ENCODE measurements at places on chromosomes 12 and 14. TPM values are rescaled to one million over a fixed set of nuclear protein-coding genes. Genes with fewer than 3 reads are reported as not detected.
A peak's percentile ranks its signal among the peaks of the same experiment; 100 is the strongest.

DNA sequence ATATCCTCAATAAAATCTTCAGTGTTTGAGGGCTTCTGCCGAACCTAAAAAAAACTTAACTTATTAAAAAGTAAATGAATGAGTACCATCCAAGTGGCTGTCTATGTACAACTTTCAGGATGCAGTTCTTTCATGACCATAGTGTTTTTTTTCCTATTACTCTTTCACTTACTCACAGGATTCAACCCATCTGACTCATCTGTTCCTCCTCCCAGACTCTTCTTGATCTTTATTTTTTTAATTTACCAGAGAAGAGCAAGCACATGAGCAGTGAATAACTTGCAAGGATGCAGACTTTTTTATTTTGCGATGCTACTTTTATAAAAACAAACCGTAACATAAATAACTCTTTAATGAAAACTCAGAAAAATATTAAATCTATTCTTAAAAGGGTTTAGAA is 24.5 kb downstream of the RECQL start:
- no peak for DNase-seq
- H3K4me1 ChIP-seq, result no peaks in the 10 kb centered on the region
- no peak overlapping the region for H3K4me3 ChIP-seq
- no peak overlapping the region for H3K27ac ChIP-seq

- DNase-seq, result no peak
- no peak overlapping the region for H3K27ac ChIP-seq
- H3K4me1 ChIP-seq, result peaks cover 6% of the 10 kb centered on the region
These were observed 99.1 kb upstream of the MED13L start for GRCh38 chr12:116376354-116377193.

DNA sequence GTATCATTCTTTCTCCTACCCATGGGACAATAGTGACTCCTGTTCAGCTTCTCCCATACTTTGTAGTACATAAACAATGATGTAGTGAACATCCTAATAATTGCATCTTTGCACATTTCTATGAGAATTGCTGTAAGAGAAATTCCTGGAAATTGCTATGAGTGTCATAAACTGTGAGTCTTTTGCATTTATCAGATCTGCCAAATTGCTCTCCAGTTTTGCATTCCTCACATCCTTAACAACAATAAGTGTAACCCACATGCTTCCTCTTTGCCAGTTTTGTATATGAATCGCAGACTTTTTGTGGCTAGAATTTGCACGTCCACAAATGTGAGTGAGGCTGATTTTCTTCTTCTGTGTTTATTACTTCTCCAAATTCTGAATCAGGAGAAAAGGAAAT is 124.0 kb upstream of the TBX5 start:
- no peak overlapping the region for H3K4me3 ChIP-seq
- DNase-seq, result no peak
- no peaks in the 10 kb centered on the region for H3K4me1 ChIP-seq
- no peak overlapping the region for H3K27ac ChIP-seq
- no peaks in the 10 kb centered on the region for H3K36me3 ChIP-seq

DNA sequence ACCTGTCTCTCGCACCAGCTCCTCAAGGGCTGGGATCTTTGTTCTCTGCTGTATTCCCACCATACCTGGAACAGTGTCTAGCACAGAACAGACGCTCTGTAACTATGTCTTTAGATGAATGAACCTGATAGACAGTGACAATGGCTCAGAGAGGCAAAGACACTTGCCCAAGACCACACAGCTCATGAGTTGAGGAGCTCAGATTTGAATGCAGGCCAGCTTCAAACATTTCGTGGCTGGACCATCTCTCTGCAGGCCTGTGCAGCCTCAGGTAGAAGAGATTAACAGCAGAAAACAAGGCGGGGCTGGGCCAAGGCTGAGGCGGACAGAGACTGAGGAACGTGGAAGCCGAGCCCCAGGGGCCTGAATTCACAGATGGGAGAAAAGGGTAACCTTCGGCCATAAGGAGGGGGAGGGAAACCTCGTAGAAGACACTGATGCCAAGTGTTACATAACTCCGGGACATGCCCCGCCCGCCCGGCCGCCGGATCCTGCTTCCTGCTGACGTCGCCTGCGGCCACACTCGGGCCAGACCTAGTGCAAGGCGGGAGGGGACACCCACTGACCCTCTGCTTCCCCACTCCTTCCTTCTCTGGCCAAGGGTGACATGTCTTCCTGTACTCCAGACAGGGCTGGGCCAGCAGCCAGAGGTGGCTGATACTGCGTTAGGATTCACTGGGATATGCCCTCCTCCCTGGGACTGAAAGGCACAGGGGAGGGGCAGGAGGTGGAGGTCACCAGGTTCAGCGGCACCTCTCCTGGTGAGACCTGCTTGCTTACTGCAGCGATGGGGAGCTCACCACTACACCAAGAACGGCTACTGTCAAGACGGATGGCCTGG is 86.8 kb downstream of the RFLNA start:
- no peaks in the 10 kb centered on the region for H3K27me3 ChIP-seq
- no peaks in the 10 kb centered on the region for H3K36me3 ChIP-seq
- H3K4me3 ChIP-seq, result no peak overlapping the region
- peak overlapping the region; percentile 94 for H3K27ac ChIP-seq
- DNase-seq, result peak; percentile 98
- peaks cover 41% of the 10 kb centered on the region for H3K4me1 ChIP-seq

GRCh38 chr12:124369827-124370378 is 75.0 kb downstream of the RFLNA start:
- peaks cover 61% of the 10 kb centered on the region for H3K4me1 ChIP-seq
- H3K36me3 ChIP-seq, result peaks cover 63% of the 10 kb centered on the region

The TCL1B gene
- total RNA-seq, result not detected

The DIO3 gene
- not detected for total RNA-seq

DNA sequence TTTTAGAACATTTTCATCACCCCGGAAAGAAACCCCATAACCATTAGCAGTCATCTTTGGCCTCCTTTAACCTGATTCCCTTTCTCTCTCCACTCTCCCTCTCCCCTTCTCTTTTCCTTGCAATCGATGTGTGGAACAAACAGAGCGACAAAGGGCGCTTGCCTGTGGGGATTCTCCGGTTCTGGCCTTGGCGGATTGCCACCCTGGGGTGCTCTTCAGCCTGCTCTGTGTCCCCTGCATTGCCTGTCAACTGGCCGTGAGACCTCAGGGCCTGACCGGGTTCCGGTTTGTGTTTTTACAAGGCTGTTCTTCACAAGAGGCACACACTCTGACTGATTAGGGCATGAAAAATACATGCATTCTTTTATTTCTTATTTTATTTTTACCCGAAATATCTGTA is 27.8 kb downstream of the LRTM2 start:
- no peak overlapping the region for H3K27ac ChIP-seq
- no peaks in the 10 kb centered on the region for H3K4me1 ChIP-seq
- DNase-seq, result no peak
- no peaks in the 10 kb centered on the region for H3K27me3 ChIP-seq
- no peaks in the 10 kb centered on the region for H3K36me3 ChIP-seq

DNA sequence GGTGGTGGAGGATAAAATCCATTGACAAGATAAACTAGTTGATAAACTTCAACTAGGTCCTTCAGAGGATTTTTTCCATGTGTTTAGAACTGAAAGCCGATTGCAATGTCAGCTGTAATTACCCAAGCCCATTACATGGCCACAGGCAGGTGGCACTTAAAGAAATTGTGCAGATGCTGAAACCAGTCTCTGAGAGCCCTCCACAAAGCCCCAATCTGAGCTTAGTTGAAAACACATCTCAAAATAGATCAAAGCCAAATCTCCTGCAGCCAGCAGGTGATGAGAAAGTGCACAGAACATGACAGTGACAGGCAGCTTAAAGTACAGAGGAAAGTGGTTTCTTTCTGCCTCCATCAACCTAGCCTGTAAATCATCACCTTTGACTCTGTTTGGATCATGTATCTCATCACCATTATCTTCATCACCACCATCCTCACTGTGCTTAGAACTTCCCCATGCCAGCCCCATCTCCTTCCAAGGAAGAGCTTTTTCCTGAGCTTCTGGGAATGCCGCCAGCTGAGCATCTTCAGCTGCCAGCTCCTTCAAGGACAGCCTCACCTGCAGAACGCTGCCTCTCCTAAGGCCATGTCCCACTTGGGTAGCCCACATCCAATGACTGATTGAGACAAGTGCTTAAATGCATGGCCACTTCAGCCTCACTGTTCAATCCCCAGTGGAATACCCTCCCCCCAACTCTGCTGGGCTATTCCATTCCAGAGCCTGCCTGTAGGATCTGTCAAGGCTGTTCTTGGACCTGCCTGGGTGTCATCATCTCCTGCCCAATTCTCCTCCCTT is 219.5 kb upstream of the TMEM132C start:
- H3K27ac ChIP-seq, result no peak overlapping the region
- no peaks in the 10 kb centered on the region for H3K27me3 ChIP-seq
- no peaks in the 10 kb centered on the region for H3K4me1 ChIP-seq
- H3K4me3 ChIP-seq, result no peak overlapping the region
- no peaks in the 10 kb centered on the region for H3K36me3 ChIP-seq

GRCh38 chr12:663293-663871 is at the start of gene NINJ2:
Gene NINJ2 (minus strand): TSS chr12:663445. CDS start chr12:663360, 85 bp downstream.
- H3K4me1 ChIP-seq, result peaks cover 11% of the 10 kb centered on the region

DNA sequence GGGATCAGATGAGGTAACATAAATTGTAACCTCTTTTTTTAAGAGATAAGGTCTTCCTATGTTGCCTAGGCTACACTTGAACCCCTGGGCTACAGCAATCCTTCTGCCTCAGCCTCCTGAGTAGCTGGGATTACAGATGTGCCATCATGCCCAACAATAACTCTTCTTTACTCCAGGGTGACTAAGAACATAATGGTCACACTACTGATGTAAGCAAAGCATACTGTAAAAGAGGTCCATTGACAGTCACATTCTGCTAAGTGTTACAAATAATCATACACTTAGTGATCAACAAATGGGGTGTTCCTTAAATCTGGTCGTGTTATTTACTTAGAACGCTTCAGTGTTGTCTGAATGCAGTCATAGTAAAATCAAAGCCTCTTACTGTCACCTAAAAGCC is 68.9 kb downstream of the EPS8 start:
- no peaks in the 10 kb centered on the region for H3K4me1 ChIP-seq
- DNase-seq, result no peak
- no peaks in the 10 kb centered on the region for H3K36me3 ChIP-seq
- H3K4me3 ChIP-seq, result no peak overlapping the region
- no peaks in the 10 kb centered on the region for H3K27me3 ChIP-seq
- H3K27ac ChIP-seq, result no peak overlapping the region

The ANKS1B gene
- total RNA-seq, result 7.8 TPM

- H3K4me1 ChIP-seq, result peaks cover 27% of the 10 kb centered on the region
- no peak overlapping the region for H3K4me3 ChIP-seq
- no peak for DNase-seq
- H3K27ac ChIP-seq, result no peak overlapping the region
These were observed 37.9 kb downstream of the FRS2 start for GRCh38 chr12:69508091-69508490.

DNA sequence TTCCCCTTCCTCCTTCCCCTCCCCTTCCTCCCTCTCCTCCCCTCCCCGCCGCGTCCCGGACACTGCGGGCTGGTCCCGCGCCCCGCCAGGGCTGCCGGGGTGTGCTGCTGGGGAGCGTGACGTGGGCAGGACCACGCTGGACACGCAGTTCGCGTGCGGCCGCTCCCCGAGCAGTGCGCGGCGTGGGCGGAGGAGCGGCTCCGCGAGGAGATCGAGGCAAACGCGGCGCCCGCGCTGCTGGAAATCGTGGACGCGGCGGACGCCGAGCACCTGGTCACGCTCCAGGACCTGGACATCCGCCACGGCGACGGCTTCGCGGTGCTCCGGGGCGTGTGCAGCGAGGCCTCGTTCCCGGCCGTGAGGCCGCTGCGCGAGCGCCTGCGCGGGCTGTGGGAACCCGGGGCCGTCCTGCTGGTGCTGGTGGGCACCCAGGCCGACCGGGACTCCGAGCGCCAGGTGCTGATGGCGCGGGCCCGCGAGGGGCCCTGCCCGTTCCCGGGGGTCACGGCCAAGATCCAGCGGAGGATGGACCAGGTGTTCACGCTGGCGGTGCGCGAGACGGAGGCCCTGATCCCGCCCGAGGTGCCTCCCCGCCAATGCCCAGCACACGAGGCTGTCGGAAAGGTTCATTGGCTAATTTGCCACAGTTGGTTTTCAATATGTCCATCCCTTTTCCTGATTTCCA is 84.3 kb downstream of the TNFAIP2 start:
- no peak for DNase-seq
- no peak overlapping the region for H3K27ac ChIP-seq
- H3K27me3 ChIP-seq, result no peaks in the 10 kb centered on the region
- H3K36me3 ChIP-seq, result no peaks in the 10 kb centered on the region
- H3K4me1 ChIP-seq, result no peaks in the 10 kb centered on the region

GRCh38 chr12:61272441-61272840 is 987.8 kb upstream of the USP15 start:
- H3K4me1 ChIP-seq, result no peaks in the 10 kb centered on the region
- H3K27me3 ChIP-seq, result no peaks in the 10 kb centered on the region
- no peak for DNase-seq
- H3K4me3 ChIP-seq, result no peak overlapping the region
- H3K36me3 ChIP-seq, result no peaks in the 10 kb centered on the region

The ANO2 gene
- total RNA-seq, result 0.47 TPM

The CD69 gene
- total RNA-seq, result 0.83 TPM

The LIN7A gene
- total RNA-seq, result 6.0 TPM

The MYH6 gene
- total RNA-seq, result not detected

The LRFN5 gene
- total RNA-seq, result 10.5 TPM

GRCh38 chr14:61891170-61891569 is 128.9 kb downstream of the SNAPC1 start:
- no peak overlapping the region for H3K27ac ChIP-seq
- DNase-seq, result no peak
- H3K4me3 ChIP-seq, result no peak overlapping the region
- no peaks in the 10 kb centered on the region for H3K27me3 ChIP-seq
- H3K4me1 ChIP-seq, result no peaks in the 10 kb centered on the region

The MYF6 gene
- total RNA-seq, result not detected

- no peak overlapping the region for H3K4me3 ChIP-seq
- H3K27me3 ChIP-seq, result no peaks in the 10 kb centered on the region
- no peaks in the 10 kb centered on the region for H3K36me3 ChIP-seq
These were observed 5.8 kb upstream of the LRP10 start for GRCh38 chr14:22865424-22866405.

The PRH1 gene
- 12.1 TPM for total RNA-seq

DNA sequence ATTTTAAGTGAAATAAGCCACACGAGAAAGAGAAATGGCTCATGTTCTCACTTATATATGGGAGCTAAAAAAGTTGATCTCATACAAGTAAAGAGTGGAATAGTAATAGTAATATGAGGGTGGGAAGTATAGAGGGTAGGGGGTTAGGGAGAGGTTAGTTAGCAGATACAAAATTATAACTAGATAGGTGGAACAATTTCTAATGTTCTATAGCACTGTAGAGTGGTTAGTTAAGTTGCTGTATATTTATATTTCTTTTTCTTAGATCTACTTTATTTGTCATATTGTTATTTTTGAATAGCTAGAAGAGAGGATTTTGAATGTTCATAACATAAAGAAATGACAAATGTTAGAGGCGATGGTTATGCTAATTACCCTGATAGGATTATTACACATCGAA is 74.1 kb downstream of the MIA2 start:
- H3K4me3 ChIP-seq, result no peak overlapping the region
- H3K36me3 ChIP-seq, result no peaks in the 10 kb centered on the region
- H3K27me3 ChIP-seq, result no peaks in the 10 kb centered on the region
- no peaks in the 10 kb centered on the region for H3K4me1 ChIP-seq
- H3K27ac ChIP-seq, result no peak overlapping the region
- DNase-seq, result no peak

GRCh38 chr14:93084866-93085857 is 30.6 kb downstream of the ITPK1 start:
- H3K36me3 ChIP-seq, result no peaks in the 10 kb centered on the region
- no peaks in the 10 kb centered on the region for H3K4me1 ChIP-seq
- no peak overlapping the region for H3K27ac ChIP-seq
- no peak overlapping the region for H3K4me3 ChIP-seq
- DNase-seq, result no peak
